ENCODE measurements at places on chromosomes 6 and 20.

DNA sequence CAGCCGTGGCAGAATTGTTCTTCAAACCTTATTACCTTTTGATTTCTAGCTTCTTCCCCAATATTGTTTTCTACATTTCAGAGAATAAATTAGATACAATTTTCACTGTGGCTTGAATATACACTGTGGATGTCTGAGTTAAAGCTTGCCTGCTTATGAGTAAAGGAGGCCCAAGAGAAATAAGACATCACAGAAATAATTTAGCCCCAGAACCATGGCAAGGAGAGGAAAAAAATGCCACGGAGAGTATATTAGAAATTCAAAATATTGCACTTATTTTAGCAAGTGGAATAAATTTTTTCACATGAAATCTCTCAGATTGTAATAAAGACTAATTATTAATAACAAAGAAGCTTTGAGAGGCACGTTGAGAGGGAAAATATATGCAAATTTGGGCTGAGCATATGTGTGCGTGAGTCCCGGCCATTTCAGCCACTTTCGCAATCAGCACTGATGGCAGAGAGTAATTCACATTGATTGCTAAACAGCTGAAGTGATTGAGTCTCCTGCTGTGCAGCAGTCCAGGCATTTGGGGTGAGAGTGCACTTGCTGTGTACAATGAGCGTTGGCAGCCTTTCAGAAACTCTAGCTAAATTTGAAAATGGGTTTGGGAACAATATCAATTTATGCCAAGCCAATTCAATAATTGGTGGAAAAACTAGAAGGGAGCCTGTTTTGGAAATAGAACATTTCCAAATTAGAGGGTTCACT lies 596.0 kb downstream of the EPM2A start:
- DNase-seq = no peak

DNA sequence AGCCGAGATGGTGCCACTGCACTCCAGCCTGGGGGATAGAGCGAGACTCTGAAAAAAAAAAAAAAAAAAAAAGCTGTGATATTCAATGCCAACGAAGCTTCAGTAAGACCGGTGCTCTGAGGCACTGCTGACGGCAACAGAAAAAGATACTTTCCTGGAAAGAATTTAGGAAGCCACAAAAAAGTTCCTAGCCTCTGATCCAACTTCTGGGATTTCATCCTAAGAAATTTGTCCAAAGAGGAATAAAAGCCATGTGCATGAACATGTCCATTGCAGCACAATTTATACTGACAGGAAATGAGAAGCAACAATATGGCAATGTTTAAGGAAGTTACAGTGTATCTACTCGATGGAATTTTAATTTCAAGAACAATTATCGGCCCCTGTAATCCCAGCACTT lies 24.5 kb upstream of the CARMIL1 start:
- no peak for DNase-seq

DNA sequence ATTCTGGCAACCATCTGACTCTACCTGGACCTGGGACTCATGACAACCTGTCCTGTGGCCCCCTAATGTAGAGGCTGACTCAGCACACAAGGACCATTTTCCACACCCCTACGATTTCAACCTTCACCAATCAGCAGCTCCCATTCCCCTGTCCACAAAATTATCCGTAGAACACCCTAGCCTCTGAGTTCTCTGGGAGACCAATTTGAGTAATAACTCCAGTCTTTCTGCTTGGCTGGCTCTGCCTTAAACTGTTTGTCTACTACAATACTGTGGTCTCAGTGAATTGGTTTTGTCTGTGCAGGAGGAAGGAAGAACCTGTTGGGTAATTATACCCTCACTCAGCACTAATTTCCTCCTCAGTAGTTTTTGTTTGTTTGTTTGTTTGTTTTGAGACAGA lies 99.3 kb upstream of the MRPS10 start:
- no peak for DNase-seq

- DNase-seq = no peak
Observed at GRCh38 chr6:137122612-137123011, 50.8 kb downstream of the IL22RA2 start.

DNA sequence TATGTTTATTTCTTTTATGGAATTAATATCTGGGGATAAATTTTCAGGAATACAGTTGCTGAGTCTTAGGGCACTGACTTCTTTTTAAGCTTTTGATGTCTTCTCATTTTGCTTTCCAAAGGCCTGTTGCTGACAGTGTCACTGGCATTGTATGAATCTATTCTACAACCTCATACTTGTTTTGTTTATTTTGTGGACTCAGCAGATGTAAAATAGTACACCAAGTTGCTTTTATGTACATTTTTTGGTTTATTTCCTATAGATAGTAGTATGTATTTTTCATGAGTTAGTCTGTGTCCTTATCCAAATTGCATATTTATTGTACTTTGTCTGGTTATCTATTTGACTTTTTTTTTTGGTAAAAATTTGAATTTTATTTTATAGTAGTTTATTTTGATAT lies 35.0 kb downstream of the FAM162B start:
- DNase-seq = no peak

- DNase-seq = no peak
Observed at GRCh38 chr20:1816384-1817381, 78.5 kb upstream of the SIRPA start.

DNA sequence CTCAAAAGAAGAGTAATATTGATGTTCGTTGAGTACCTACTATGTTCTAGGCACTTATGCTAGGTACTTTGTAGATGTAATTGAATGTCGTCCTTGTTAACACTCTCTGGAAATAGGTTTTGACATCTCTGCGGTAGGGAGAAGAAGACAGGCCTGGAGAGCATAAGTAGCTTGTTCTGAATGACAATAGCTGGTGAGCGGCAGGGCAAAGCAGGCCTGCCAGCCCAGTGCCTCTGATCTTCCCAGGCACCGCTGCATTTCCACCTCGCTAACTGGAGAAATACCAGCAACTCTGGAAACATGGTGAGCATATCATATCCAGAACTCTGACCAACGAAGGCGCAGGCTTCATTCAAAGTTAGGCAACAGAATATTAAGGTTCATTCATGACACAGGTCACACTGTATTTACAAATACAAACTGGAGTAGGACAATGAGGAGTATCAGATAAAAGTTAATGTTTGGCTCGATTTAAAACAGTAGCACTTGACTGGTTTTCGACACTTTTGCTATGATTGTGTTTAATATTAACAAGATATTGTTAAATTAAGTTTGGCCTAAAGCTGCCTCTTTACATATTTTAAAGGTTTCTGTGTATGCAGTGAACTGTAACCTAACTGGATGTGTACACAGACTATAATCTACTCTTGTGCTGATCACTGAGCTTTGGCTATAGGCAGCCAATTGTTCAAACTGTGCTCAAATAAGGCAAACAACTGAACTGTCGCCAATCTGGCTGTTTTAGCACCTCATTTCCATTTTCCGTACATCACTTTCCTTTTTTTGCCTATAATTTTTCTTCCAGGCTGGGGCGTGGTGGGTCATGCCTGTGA lies 54.1 kb downstream of the PPP1R3G start:
- no peak for DNase-seq

GRCh38 chr6:11235062-11235461 lies 2.6 kb upstream of the NEDD9 start:
- no peak for DNase-seq

GRCh38 chr6:158561321-158561884 lies 1.5 kb downstream of the TMEM181 start:
- DNase-seq = no peak

DNA sequence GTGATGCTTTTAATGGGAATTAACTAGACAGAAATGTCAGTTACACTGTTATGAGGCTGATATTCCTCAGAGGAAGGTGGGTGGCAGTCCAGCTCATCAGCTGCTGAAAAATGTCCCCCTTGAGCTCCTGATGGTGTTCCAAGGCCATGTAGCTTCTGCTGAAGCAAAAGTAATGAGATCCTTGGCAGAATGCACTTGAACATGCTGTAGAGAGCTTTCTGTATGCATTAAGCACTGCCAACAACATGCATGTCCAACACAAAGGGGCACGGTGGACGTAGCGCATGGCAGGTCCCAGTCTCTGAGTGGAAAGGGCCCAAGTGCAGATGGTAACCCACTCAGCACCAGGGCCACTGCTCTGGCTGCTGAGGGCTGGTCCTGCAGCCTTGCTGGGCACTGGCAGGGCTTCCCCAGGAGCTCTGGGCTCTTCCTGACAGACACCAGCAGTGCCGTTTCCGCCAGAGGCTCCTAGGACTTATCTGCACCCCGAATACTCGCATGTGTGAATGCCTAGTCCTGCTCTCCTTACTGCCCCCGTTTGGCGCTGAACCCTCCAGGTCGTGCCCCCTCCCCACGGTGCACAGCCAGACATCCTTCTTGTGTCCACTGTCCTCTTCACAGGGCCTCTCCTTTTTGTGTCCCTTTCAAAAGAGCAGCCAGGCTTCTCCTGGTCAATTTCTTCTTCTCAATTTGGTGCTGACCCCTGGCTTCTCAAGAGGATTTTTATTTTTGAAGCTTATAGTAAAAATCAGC lies 18.6 kb upstream of the SYNDIG1 start:
- no peak for DNase-seq

DNA sequence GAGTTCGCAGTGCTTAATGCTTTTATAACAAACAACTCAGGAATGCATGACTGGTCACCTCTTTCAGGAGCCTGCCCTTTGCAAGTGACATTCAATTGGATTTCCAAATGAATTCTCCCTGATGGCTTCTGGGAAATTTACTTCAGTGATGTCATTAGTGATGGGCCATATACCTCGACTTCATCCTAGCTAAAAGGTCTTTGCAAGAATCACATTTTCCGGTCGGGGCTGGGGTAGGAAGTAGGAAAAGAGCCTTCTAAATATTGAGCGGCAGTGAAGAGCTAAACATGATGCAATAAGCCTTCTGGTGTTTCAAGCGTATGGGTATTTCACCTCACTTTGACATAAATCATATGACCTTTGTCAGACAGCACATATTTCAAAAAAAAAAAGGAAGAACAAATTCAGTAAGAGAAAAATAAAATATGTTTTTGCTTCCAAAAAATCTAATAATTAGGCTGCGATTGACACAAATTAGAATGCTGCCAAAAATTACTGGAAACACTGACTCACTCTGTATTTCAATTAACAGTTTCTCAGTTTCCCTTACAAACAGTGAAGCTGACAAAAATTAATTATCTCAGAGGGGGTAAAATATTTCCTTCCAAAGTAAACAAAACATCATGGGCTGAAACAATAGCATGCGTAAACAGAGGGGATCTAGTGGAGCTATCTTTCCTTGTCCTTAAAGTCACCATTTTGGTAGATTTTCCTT lies 39.8 kb downstream of the ADTRP start:
- DNase-seq = no peak

- DNase-seq = no peak
Observed at GRCh38 chr6:163311830-163312229, 102.7 kb upstream of the QKI start.

- DNase-seq = no peak
Observed at GRCh38 chr6:33746651-33747100, at the start of gene IP6K3. TSS of gene IP6K3 (minus strand) at chr6:33746905. CDS start at chr6:33735476, 11,429 bp downstream.

GRCh38 chr20:25340380-25340779 lies 50.3 kb downstream of the ABHD12 start:
- no peak for DNase-seq

GRCh38 chr20:36573798-36574365 lies 485 bp downstream of the TGIF2 start:
- DNase-seq = no peak

DNA sequence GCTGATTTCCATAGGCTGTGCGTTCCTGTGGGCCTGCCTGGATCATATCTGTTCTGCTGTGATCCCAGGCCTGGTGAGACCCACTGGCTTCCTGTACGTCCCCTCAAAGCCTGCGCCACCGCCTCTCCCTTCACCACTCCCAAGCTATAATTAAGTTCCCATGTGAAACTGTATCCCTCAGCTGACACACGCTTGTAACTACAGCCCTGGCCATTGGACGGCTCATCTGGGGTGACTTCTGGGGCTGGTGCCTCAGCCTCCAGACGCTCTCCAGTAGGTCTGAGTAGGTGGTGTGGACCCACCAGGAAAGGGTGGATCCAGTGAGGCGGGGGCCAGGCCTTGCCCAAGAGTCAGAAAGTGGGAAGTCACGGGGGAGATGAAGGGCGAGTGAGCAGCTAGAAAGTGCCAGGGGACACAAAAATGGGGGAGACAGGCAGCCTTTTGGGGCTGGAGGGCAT lies 21.0 kb downstream of the PPARD start:
- DNase-seq = no peak

DNA sequence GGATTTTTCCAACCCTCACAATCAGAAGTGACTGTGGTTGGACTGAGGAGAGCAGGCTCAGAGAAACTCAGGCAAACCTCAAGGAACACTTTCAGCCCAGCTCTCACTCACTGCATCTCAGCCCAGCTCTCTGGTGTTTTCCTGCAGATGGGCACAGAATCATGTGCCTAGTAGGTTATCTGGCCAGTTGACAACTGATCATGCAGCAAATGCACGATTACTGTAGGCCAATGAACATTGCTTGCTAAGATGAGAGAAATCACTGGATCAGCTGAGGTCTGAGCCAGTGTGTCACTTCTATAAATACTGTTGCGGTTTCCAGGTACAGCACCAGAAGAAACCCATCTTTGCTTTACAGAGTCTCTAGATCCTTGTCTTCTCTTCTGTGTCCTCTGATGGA lies 540.5 kb downstream of the CD83 start:
- no peak for DNase-seq

- DNase-seq = no peak
Observed at GRCh38 chr20:41308726-41309413, 8.7 kb downstream of the ZHX3 start.

DNA sequence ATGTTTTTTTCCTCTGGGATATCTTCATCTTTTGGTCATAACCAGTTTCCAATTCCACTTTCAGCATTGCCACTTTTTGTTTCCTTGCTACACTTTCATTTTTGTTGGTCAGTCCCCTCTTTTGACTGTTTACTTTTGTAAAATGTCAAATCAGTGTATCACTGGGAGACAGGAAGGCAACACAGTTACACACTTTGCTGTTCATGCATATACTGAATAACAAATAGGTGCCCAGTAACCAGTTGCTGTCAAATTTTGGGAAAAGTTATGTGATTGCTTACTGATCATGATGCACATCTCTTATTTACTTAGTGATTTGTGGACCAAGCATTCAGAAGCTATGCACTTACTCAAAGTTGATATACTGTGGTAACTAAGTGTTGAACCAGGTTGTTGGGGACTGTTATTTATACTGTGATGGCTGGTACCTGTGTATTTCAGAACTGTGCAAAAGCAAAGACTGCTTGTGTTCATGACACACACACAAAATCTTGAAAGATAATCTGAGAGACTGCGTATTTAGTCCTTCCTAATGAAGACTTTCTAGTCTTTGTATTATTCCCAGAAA lies 41.0 kb downstream of the ZNF292 start:
- DNase-seq = no peak

- no peak for DNase-seq
Observed at GRCh38 chr6:160112628-160113299, 8.9 kb upstream of the SLC22A1 start.

- DNase-seq = no peak
Observed at GRCh38 chr6:31528307-31528777, 420 bp upstream of the MCCD1 start.

- no peak for DNase-seq
Observed at GRCh38 chr6:43674291-43674690, 13.3 kb downstream of the MRPS18A start.
